ENCODE measurements at places on chromosomes 12 and 14. TPM values are rescaled to one million over a fixed set of nuclear protein-coding genes. Genes with fewer than 3 reads are reported as not detected.
A peak's percentile ranks its signal among the peaks of the same experiment; 100 is the strongest.

- peaks cover 3% of the 10 kb centered on the region for H3K4me1 ChIP-seq
- H3K4me3 ChIP-seq: peak overlapping the region; percentile 74
- H3K27ac ChIP-seq: peak overlapping the region; percentile 88
- no peak for DNase-seq
These were observed 460 bp upstream of the SYNE2 start for GRCh38 chr14:63852271-63852816.

GRCh38 chr12:19437996-19438395, 1.3 kb upstream of the AEBP2 start:
- DNase-seq: no peak
- no peaks in the 10 kb centered on the region for H3K27me3 ChIP-seq
- H3K4me3 ChIP-seq: no peak overlapping the region
- no peak overlapping the region for H3K27ac ChIP-seq

The REC8 gene
- 58.8 TPM for polyA plus RNA-seq

- no peaks in the 10 kb centered on the region for H3K36me3 ChIP-seq
- H3K4me3 ChIP-seq: no peak overlapping the region
- no peaks in the 10 kb centered on the region for H3K4me1 ChIP-seq
- no peak for DNase-seq
These were observed 64.1 kb downstream of the ANO4 start for GRCh38 chr12:100858656-100859055.

DNA sequence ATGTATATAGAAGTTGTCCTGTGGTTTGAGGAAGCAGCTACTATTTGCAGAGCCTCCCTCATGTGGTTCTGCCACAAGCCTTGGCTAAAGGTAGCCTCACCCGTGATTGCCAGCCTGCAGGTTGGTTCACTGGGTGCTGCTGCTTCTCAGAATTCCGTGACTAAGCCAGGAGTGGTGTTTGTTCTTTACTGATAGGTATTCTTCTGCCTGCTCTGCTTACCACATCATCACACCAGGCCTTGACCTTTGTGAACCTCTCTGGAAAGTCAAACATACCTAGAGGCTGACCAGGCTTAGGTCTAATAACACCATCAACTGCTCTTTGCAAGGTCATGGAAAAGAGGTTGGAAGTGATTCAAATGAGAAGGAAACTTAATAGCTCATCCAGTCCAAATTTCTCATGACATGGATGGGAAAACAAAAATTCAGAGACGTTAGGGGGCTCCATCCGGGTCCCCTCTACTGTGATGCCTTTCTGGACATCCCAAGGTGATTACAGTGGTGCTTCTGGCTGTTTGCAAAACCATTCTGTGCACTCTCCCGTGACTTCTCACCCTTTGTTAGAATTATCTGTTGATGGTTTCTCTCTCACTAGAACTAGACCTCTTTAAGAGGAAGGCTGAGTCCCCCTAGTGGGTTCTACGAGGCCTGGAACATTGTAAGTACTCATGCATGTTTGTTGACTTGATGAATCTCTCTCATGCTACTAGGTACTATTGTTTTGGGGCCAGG, 8.5 kb upstream of the SOCS2 start:
- H3K27ac ChIP-seq: no peak overlapping the region
- DNase-seq: no peak
- no peaks in the 10 kb centered on the region for H3K4me1 ChIP-seq
- no peaks in the 10 kb centered on the region for H3K27me3 ChIP-seq

DNA sequence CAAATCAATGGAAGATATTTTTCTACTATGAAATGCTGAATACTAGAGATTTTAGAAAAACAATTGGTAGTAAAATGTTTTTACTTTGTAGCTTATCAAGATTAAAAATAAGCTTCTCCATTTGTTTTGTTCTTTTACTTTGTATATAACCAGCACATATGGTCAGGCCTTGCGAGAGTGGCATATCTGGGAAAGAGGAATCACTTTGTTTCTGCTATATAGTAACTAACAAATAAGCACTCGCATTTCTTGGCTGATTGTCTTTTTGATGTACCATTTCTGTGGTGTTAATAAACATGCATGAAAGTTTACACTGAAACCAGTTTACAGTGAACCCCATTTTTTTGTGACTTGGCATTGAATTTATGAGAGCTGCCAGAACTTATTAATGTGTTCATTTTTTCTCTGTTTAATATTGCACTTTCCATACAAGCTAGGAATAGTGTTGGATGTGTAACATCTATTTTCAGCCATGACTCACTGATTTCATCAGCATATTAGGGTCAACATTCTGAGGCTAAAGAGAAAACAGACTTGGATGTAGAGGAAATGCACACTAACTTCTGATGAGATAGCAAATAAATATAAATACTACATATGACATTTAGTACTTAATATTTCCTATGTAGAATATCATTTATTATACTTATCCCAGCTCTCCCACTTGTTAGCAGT, 635.5 kb downstream of the KCNH5 start:
- H3K27me3 ChIP-seq: no peaks in the 10 kb centered on the region
- no peak for DNase-seq

The CLEC2B gene
- 3.3 TPM for polyA plus RNA-seq

The SLC6A13 gene
- polyA plus RNA-seq: 4.7 TPM

GRCh38 chr12:93654421-93654820, 22.8 kb upstream of the CRADD start:
- no peak for DNase-seq
- no peaks in the 10 kb centered on the region for H3K36me3 ChIP-seq
- no peak overlapping the region for H3K27ac ChIP-seq

DNA sequence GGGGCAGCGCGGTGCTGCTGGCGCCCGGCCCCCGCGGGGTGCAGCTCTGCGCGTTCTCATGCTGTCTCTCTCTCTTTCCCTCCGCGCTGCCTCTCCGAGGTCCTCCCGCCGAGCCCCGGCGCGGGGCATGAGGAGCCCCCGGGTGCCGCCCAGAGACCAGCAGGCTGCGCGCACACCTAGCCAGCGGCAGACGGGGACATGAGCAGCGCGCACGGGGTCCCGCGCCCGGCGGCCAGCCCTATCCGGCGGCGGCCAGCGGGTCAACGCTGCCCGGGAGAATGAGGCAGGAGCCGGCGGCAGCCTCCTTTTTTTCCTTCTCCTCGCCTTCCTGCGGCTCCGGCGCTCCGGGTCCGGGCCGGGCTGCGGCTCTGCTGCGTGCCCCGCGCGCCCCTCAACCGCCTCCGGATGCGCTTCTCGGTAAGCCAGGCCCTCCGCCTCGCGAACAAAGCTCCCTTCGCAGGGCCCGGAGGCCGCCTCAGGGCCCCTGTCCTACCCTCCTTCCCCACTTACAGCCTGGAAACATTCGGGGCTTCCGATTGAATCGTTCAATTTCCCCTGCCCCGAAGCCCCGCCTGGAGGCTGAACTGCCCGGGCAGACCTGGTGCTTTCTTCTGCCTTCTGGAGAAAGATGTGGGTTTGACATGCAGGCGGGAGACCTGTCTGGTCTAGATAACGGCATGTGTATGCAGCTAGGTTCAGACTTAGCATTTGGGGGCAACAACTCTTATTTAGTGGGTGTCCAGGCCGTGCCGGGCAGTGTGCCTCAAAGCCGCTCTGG, at the start of gene TUNAR:
Gene TUNAR (plus strand): TSS at position 72 of the 778 bp plus-strand sequence.
- H3K4me1 ChIP-seq: no peaks in the 10 kb centered on the region
- H3K36me3 ChIP-seq: no peaks in the 10 kb centered on the region
- H3K27me3 ChIP-seq: no peaks in the 10 kb centered on the region
- DNase-seq: peak; percentile 54
- H3K4me3 ChIP-seq: peak within 1 kb of the TSS; percentile 44
- no peak within 1 kb of the TSS for H3K27ac ChIP-seq

The GALNT9 gene
- 1.5 TPM for polyA plus RNA-seq

DNA sequence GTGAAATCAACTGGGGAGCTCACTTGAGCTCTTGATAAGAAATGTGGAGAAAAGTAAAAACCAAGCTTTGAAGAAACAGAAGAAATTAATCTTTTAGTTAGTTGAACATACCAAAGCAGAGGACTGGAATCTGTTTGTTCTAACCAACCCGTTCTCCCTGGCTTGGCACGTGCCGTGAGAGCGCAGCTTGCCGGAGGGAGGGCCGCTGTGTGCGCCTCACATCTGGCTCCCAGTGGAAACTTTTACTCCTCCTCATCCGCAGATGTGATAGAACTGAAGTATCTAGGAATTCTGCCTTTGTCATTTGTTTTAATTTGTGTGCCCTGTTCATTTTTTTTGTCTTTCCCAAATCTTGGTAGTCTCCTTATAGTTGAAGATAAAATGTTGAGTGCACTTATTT, 64.9 kb downstream of the DDX51 start:
- no peak overlapping the region for H3K4me3 ChIP-seq
- H3K36me3 ChIP-seq: no peaks in the 10 kb centered on the region
- H3K27ac ChIP-seq: peak overlapping the region; percentile 17
- H3K27me3 ChIP-seq: no peaks in the 10 kb centered on the region
- DNase-seq: peak; percentile 71

GRCh38 chr12:13144266-13144828, 40.9 kb upstream of the GSG1 start:
- H3K4me3 ChIP-seq: no peak overlapping the region
- peaks cover 10% of the 10 kb centered on the region for H3K4me1 ChIP-seq
- no peak for DNase-seq
- H3K36me3 ChIP-seq: no peaks in the 10 kb centered on the region

DNA sequence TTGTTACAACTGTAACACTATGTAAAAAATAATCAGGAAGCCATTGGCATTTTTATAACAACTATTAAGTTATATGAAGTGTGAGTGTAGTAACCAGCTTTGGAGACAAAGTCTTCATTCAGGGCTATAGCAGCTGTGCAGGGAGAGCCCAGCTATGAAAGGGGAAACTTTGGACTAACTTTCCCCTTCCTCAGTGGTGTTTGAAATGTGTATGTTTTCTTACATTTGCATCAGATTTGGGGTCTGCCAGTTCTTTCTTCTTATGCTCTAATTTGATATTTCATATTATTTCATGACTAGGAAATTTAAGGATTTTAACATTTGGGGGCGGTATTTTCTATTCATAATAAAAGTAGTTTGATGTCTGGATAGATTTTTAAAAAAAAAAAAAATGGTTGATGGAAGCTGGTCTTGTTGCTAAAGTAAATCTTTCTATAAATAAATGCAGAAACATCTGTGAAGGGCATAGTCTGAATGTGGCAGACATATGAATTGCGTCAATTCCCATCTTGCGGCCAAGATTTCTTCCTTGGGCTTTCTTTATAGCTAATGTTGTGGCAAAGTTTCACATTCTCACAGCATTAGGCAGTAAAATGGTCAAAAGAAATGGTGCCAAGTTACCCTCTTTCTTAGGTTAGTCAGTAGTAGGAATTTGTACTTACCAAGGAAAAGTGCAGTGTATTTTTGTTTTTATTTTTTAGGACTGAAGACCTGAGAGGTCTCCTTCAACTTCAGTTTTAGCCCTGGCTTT, 35.6 kb downstream of the RASSF8 start:
- no peak overlapping the region for H3K4me3 ChIP-seq
- H3K4me1 ChIP-seq: no peaks in the 10 kb centered on the region
- no peak overlapping the region for H3K27ac ChIP-seq
- no peak for DNase-seq

The WIF1 gene
- 3.1 TPM for polyA plus RNA-seq

DNA sequence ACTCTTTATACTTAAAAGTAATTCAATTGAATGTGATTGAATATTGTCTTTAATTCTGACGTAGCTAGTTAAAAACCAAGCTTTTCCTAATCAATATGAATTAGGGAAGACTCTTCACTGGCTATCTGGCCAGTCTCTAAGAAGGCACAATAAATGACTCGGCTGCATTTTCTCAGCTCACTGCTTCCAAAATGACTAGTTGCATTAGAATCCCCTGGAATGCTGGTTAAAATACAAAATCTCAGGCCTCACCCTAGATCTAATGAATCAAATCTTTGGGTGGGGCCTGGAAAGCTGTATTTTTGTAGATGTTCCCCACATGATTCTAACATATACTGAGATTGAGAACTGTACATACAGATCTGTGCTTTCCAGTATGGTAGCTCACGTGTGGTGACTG, 242.1 kb downstream of the CHST11 start:
- H3K4me1 ChIP-seq: peaks cover 7% of the 10 kb centered on the region
- H3K27me3 ChIP-seq: no peaks in the 10 kb centered on the region
- DNase-seq: no peak
- no peak overlapping the region for H3K4me3 ChIP-seq
- H3K27ac ChIP-seq: no peak overlapping the region
- H3K36me3 ChIP-seq: no peaks in the 10 kb centered on the region

DNA sequence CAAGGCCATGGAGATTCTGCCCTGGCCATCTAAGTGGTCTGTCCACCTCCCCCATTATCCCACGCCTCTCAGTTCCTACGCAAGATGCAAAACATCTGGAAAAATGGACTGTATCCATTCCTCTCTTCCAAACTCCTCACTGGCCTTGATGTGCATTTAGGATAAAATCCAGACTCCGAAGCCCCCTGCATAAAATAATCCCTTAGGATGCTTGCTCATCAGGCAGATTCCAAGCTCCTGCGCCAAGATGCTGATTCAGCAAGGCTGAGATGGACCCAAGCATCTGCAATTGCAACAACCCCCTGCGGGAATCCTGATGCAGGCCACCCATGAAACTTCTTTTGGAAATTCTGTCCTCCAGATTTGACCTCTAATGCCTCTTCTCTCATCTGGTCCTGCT, 81.6 kb downstream of the SPRING1 start:
- H3K27ac ChIP-seq: no peak overlapping the region
- H3K27me3 ChIP-seq: no peaks in the 10 kb centered on the region
- H3K4me1 ChIP-seq: peaks cover 12% of the 10 kb centered on the region
- no peaks in the 10 kb centered on the region for H3K36me3 ChIP-seq
- H3K4me3 ChIP-seq: no peak overlapping the region
- no peak for DNase-seq

- H3K36me3 ChIP-seq: no peaks in the 10 kb centered on the region
- H3K4me1 ChIP-seq: peaks cover under 1% of the 10 kb centered on the region
- no peaks in the 10 kb centered on the region for H3K27me3 ChIP-seq
These were observed 2.0 kb upstream of the CCDC197 start for GRCh38 chr14:93994919-93995682.

DNA sequence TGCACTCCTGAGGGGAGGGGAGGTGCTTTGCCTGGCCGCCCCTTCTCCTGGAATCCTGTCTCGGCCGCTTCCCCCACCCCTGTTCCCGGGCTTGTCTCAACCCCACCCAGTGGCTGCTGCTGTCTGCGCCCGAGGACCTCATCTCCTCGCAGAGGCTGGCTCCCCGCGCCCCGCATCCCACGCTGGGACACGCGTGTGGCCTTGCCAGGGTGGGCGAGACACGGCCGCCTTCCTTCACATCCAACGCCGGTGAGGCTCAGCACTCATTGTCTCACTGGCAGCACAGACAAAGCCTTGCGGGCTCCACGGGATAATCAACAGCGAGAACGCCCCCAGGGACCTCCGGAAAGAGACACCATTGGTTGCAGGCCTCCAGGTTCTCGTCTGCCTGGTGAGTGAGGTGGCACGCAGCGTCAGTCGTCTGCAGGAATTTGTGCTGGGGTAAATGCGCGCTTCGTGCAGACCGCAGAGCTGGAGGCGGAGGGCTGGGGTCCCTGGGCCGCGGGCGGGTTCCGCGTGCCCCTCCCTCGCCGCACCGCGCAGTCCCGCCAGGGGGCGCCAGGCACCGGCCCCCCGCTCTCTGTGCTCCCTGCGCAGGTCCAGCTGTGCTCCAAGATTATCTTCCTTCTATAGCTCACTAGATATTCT, 26.8 kb downstream of the CCDC177 start:
- H3K27ac ChIP-seq: no peak overlapping the region
- no peaks in the 10 kb centered on the region for H3K27me3 ChIP-seq
- peak overlapping the region; percentile 48 for H3K4me3 ChIP-seq
- peaks cover 5% of the 10 kb centered on the region for H3K4me1 ChIP-seq
- DNase-seq: peak; percentile 37
- no peaks in the 10 kb centered on the region for H3K36me3 ChIP-seq
